ENCODE measurements at places on chromosomes 11 and 22.

GRCh38 chr11:90355200-90355599 is 132.4 kb upstream of the CHORDC1 start:
- no peak for DNase-seq

GRCh38 chr11:106961518-106961917 is 56.8 kb downstream of the GUCY1A2 start:
- no peak for DNase-seq

DNA sequence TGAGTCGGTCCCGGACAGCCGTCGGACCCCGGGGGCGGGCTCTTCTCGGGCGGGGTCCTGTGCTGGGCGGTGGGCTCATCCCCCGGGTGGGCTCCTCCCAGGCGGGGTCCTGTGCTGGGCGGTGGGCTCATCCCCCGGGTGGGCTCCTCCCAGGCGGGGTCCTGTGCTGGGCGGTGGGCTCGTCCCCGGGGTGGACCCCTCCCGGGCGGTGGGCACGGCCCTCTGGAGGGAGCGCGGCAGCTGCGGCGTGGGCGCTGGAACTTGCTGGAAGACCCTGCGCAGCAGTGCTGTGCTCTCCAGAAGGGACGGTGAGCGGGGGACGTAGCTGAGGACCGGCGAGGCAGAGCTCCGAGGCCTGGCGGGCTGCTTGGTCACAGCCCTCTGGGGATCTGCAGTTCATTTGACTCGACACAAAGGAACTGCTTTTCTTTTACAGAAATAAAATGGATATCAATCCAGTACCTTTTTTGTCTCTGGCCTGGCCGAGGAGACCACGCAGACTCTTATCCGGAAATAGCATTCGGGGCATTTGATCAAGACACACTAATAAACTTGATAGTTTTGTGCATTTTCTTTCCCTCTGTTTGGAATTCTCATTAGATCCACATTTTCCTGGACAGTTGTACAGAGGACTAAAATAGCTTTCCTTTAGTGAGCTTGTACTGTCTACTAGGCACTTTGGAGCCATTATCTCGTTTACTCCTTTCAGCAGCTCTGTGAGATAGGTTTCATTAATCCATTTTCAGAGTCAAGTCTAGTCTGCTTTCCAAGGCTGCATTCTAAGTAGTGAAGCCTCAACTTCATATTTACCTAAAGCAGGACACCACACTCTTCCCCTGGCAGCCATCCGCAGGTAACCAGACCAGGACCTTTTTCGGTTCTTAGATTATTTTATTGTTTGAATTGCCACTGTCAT is 812 bp downstream of the JAM3 start:
- DNase-seq, result no peak

DNA sequence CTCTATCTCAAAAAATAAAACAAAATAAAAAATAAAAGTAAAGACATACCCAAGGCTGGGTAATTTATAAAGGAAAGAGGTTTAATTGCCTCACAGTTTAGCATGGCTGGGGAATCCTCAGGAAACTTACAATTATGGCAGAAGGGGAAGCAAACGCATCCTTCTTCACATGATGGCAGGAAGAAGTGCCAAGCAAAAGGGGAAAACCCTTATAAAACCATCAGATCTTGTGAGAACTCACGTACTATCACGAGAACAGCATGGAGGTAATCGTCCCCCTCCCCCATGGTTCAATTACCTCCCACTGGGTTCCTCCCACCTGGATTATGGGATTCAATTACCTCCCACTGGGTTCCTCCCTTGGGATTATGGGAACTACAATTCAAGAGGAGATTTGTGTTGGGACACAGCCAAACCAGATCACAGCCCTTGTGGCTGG is 8.3 kb upstream of the SSTR3 start:
- DNase-seq, result no peak

DNA sequence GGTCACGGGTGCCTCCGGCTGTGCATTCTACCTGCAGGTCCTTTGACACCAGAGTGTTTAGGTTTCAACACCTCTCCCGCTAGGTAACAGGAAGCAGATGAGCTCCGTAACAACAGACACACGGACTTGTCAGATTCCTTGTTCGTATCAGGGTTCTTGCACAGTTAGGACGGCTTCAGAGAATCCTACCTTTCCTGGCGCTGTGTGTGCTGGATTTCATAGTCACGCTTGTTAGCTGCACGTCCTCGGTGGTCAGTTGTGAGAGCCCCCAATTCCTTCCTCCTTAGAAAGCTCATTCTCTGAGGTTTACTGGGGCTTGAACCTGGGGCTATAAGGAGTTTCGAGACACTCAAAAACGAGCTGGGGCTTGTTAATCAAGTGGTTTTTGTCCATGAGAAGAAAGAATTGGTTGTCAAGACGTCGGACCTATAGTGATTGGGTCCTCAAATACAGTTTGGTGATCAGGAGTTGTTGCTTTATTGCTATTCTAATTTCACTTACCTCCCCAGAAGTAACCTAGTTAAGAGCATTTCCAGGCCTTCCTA is 664 bp downstream of the DDB2 start:
- peak; percentile 23 for DNase-seq

DNA sequence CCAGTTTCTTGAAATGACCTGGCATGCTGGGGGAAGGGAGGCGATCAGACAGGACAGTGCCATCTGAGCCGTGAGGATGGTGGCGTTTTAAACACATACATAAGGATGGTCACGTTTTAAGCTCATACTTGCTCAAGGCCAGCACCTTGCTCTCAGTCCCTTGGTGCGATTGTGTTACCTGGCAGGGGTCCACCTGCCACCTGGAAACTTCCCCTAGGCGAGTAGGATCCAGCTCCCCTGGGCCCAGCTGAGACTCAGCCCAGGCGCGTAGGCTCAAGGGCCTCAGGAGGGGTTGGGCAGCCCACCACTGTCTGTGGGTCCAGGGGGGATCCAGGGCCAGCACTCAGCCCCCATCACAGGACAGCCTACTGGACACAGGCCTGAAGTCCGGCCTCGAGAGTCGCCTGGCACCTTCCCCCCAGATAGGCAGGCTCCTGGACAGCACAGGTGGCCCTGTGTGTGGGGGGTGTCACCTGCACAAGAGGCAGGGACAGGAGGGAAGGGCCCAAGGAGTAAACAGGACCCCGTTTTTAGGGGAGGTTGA is 185.8 kb downstream of the BRD1 start:
- no peak for DNase-seq

DNA sequence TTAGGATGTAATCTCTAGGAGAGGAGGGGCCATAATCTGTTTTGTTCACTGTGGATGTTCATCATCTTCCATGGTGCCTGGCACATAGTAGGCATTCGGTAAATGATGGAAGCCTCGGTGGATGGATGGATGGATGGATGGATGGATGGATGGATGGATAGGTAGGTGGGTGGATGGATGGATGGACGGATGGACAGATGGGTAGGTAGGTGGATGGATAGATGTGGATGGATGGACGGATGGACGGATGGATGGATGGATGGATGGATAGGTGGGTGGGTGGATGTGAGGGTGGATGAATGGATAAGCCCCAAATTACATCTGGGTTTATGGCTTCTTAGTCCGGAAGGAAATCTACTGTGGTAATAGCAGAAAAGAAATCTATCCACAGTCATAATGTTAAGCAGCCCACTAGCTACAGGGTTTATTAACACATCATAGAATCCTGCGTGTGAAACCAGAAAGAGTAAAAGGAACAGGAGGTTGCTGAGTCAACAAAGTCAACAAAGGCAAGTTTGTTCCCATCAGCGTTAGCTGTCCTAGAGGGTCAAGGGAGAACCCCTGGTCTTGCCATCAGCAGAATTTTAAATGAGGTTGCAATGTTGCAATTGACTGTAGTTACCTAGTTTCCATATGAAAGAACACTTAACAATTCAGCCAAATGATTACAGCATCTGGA is 82.8 kb downstream of the C11orf91 start:
- no peak for DNase-seq

- DNase-seq, result peak; percentile 40
Observed at GRCh38 chr22:28600546-28601143, 79.0 kb downstream of the TTC28 start.

Data from GM13977 (cell line).